ENCODE measurements at places on chromosomes 3 and 15.

DNA sequence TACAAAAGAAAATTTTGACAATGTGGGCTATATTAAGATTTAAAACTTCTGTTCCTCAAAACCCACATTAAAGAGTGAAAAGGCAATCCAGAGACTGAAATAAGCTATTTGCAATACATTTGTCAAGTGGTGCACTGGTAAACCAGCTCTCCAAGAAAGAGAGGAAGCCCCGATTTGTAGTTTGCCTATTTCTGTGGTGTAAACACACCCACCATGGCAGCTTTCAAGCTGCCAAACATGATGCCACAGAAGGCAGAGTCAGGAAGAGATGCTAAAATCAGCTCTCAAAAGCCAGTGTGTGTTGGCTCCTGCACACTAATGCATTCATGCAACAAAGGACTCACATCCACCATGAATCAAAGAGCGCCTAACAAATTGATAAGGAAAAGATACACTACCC lies 17.5 kb downstream of the RFTN1 start:
- no peak for DNase-seq

GRCh38 chr15:59364248-59364647 lies 8.4 kb downstream of the MYO1E start:
- DNase-seq, result no peak

GRCh38 chr15:88098361-88098760 lies 158.2 kb downstream of the NTRK3 start:
- DNase-seq, result no peak

DNA sequence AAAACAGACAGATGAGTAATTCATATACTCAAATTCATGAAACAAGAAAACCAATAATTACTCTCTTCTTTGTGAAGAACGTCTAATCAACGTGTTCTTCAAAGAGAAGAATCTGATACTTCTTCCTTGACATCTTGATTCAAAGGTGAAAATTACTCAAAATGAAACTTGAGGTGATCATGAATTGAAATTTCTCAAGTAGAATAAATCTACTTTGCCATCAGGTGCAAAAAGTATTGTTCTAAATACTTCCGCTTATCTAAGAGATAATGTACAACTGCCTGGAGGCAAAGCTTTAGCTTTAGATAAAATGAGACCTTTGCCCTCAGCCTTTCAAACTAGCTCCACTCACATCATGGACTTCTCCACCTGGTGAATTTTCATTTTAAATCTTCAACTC lies 13.9 kb upstream of the XXYLT1 start:
- DNase-seq, result no peak

DNA sequence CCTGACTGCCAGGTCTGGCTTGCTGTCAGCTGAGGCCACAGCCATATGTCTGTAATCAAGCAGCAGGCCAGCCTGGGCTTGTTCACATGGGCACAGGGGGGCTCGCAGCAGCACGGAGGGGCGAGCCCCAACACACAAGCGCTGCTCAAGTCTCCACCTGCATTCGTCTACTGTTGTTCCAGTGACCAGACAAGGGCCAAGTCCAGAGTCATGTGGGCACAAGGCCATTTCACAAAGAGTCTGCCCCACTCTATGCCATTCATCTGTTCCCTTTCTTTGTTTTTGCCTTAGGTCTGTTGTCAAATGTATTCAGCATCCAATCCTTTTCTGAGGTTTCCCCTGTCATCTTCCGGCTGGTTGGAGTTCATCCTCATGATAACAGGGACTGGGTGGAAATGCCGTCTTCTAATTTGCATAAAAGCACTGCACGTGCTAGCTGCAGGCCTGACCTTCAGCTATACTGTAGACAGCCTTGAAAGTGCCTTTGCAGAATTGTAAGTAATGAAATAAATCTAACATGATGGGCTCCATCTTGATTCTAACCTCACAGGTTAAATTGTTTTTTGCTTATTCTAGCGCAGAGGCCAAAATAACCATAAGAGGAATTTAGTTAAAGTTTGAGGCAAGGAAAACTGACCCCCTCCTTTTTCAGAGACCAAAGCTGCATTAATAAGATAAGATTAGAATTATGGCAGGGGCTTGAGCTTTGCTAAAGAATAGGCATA lies 28.6 kb upstream of the KBTBD12 start:
- no peak for DNase-seq

DNA sequence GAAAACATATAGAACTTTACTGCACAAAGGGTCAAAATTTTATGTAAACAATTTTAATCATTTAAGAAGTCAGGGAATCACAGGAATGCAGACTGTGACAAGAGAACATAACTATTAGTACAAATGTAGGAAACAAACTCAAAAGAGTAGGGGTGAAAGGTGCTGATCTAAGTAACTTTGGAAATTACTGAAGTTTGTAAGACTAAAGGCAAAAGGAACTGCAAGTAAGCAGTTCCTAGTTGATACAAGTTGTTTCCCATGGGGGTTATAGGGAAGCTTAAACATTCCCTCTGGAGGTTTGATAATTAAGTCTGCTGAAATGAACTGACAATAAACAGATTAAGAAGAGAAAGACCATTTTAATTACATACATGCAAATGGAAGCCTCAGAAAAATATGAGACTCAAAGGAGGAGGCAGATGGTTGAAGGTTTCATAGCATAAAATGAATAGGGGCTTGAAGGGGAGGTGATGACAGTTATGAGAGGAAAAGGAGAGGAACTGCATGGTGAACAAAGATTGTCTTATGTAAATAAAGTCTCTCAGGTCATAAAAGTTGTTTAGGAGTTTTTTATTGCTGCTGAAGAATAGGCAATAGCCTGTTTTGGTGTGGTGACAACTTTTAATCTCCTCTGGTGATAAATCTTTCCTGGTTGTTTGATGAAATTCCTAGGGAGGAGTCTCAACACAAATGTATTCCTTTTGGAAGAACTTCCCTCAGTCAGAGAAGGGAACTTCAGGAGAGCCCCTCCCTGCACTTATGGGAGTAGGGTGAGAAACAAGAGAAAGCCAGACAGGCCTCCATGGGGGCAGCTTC lies 17.1 kb downstream of the SETMAR start:
- no peak for DNase-seq

DNA sequence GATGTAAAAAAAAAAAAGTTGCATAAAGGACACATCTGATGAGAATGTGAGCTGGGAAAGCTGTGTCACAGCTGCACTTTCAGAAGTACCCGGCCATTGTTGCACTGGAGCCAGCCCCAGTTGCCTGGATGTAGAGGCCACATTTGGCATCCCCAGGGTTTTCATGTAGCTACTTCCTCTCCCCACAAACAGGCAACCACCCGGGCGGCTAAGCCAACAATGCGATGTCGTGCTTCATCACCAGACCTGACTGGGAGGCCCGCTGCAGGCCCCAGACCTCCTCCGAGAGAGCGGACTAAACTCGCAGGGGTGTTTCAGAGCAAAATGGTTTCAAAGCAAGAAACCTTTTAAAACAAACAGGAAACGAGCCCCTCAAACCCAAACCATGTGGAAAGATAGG lies 142.3 kb downstream of the TMCO5A start:
- no peak for DNase-seq

- no peak for DNase-seq
Measured at GRCh38 chr3:70177881-70178645, 134.4 kb downstream of the MDFIC2 start.

DNA sequence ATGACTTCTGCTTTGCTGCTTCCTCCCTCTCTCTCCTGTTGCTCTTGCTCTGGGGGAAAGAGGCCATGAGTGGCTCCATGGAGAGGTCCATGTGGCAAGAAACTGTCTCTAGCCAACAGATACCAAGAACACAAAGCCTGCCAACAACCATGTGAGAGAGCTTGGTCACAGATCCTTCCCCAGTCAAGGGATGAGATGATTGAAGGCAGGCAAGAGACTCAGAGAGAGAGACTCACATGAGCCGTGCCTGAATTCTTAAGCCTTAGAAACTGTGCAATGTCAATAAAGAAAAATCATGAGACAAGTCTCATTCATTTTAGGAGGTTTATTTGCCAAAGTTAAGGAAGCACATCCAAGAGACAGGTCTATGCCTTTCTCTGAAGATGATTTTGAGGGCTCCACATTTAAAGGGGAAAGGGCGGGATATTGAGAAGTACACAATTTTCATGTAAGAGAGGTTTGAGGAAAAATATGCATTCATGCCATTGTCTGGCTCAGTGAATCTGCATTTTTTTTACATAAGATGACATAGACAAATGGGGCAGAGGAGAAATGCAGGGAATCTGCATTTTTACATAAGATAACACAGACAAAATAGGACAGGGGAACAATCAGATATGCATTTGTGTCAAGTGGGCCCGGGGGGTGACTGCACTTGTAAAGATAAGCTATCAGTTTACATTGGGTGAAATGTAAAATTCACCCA lies 59.5 kb upstream of the SUCLG2 start:
- no peak for DNase-seq

GRCh38 chr15:91572110-91572509 lies 281.4 kb upstream of the SLCO3A1 start:
- no peak for DNase-seq

DNA sequence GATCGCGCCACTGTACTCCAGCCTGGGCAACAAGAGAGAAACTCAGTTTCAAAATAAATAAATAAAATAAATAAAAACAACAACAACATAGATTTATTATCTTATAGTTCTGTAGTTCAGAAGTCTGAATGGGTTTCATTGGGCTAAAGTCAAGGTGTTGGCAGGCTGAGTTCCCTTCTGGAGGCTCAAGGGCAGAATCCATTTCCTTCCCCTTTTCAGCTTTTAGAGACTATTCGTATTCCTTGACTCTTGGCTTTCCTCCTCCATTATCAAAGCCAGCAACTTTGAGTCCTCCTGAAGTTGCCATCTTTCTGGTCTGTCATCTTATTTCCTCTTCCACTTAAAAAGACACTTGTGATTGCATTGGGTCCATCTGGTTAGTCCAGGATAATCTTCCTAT lies 12.1 kb downstream of the BLM start:
- no peak for DNase-seq

DNA sequence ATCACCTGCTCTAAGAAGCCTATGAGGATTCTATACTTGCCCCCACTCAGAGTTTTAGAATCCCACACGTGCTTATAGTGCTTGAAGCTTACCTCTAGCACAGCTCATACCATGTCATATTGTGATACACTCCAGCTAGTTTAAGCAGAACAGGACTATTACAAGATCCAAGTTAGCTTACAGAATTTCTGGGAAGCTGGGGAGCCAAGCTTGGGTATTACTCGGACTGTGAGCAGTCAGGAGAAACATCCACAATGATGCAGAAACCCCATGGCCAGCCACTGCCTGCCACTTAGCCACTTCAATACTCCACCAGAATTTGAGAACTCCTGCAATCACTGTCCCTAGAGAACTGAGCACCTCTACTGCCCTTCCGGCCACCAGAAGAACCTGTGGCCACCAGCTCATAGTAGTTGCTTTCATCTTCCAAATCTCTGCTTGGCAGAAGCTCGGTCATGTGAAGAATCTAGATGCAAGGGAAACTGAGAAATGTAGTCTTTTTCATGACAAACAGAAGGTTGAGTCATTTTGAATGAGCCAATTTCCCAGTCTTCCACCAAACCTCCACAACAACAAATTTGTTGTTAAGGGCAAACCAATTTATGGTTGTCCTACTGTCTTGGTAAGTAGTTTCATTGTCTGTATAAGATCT lies 27.7 kb upstream of the SSR3 start:
- no peak for DNase-seq

DNA sequence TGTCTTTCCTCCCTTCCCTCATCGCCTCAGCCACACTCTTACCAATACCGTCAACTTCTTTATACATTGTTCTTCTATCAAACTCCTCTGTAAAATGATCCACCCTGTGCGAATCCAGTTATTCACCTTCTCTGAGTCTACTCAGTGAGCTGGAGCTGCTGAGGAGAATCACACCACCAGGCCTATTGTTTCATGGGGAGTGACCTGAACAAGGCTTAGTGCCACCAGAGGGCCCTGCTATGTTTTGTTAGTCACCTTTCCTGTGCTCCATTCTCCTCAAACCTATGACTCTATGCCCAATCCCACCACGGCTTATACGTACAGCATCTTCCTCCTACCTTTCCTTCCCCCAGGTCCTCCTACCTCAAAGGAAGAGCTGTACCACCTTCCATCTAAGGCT lies 50.4 kb upstream of the MED12L start:
- DNase-seq, result no peak

DNA sequence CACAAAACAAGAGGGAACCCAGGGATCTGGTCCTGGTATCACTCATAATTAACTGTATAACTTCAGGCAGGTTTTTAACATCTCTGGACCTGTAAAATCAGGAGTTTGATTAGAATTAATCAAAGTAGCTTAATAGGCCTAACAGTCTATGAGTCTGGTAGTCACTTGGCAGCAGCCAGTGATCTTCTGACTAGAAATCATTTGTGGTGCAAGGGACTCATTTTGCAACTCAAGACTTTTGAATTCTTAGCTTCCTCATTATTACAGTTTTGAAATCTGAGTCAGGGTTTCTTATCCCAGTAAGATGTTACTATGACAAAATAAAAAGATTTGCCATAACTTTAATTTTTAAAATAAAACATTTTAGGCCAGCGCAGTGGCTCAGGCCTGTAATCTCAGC lies 70.8 kb downstream of the TMCC1 start:
- no peak for DNase-seq

DNA sequence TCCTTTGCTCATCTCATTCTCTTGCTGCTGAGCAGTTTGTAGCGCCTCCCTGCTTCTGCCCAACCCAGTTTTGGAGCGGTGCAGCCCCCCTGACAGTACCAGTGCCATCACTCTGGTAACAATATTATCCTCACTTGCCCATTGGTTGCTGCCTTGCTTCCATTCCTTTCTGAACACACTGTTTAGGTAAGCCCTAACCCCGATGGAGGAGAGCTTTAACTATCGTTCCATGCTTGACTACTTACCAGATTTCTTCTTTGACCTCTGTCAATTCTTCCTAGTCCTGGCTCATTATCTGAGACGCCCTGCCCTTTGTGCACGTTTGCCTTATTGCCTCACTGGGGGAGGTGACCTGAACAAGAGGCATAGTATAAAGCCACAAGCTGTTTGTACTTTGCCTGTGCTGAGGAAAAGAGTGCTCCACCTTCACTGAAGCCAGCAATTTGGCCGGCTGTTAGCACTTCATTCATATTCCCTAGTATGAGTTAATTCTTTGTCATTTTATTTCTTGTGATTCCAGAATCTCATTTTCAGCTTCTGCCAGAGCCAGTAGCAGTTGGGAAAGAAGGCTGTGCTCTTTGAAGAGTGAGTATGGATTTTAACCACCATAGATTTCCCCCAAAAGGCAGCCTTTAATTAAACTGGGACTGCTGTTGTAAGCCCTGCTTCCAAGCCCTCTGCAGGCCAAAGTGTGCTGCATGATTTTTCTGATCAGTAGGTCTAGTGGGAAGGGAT lies 11.9 kb downstream of the ABHD6 start:
- DNase-seq, result no peak

DNA sequence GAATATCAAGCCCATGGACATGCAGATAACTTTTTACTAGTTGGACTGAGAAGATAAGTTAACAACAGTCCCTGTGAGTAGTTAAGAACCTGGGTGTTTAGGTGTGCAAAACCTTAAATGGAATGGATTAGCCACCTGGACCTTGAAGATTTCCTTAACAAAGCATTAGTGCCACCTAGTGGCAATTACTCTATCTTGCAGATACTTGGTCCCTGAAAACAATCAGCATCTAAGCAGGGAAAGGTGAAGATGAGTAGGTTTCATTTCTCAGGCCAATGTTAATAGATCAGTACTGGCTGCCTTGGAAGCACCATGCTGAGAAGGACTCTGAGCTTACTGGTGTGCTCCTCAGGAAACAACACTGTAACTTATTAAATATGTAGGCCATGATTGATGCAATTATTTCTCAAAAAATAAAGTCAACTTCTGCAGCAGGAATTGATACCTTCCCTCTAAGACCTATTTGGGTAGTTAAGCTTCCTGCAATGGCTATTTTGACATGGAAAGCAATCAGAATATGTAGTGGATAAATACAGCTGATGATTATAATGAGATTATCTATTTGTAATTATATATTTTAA lies 329.4 kb downstream of the TBC1D5 start:
- peak; percentile 76 for DNase-seq

Data from MM.1S (cell line).